ENCODE measurements at places on chromosomes 11 and 22.

- DNase-seq = no peak
Observed at GRCh38 chr11:62905296-62905695, 15.9 kb downstream of the CHRM1 start.

DNA sequence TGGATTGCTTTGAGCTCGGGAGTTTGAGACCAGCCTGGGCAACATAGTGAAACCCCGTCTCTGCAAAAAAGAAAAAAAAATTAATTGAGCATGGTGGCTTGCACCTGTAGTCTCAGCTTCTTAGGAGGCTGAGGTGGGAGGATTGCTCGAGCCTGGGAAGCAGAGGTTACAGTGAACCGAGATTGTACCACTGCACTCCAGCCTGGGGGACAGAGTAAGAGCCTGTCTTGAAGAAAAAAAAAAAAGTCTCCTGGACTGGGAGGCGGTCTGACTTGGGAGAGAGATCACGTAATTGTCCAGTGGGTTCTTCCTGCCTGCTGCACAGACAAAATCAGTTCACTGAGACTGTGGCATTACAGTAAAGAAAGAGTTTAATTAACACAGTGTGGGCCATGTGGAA lies 3.1 kb upstream of the MTCH2 start:
- no peak for DNase-seq

GRCh38 chr11:109728056-109728455 lies 306.1 kb downstream of the C11orf87 start:
- DNase-seq = no peak

DNA sequence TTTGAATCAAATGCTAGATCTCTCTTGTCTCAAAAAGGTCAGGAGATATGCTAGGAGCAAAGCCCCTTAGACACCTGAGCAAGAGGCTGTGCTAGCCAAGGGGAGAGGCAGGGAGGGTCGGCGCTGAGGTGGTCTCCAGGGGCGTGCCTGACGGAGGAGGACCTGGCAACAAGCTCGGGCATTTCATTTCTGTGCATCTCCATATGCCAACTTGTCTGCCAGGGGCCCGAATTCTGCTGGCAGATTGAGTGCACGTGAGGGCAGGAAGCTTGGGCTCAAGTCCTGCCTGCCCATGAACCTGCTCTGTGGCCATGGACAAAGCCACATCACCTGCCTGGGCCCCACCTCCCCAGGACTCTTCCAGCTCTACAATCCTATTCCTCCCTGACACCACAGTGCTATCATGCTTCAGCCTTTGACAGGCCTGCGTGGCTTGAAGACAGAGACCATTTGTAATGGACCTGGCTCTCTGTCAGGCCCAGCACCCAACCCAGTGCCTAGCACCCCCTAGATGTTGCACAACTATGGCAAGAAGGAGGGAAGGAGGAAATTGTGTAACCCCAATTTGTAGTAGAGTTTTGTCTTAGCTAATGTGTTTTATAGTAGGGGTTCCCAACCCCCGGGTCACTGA lies 16.3 kb upstream of the VSIG10L2 start:
- no peak for DNase-seq

GRCh38 chr11:70849031-70849430 lies 403.3 kb downstream of the SHANK2 start:
- no peak for DNase-seq
